ENCODE measurements at places on chromosomes 12 and 14.

DNA sequence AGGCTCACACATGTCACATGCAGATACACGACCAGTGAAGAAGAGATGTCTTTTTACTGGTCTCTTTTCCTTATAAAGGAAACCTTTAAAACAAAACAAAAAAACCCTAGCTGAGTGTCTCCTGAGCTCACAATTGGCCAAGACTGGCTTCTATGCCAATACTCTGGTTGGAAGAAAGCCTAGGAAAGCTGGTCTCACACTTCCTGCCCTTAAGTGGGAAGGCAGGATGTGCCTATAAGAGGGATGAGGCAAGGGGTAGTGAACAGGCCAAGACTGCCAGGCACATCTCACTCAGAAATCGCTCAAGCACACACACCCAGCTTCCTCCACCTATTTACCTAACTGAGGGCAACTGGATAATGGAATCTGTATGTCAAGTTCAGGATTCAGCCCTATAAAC is 50.0 kb downstream of the SOCS2 start:
- no peak for DNase-seq

- no peak for DNase-seq
Measured at GRCh38 chr12:124625867-124626675, 58.7 kb upstream of the NCOR2 start.

GRCh38 chr12:107558141-107558815 is 127.3 kb upstream of the PWP1 start:
- no peak for DNase-seq

DNA sequence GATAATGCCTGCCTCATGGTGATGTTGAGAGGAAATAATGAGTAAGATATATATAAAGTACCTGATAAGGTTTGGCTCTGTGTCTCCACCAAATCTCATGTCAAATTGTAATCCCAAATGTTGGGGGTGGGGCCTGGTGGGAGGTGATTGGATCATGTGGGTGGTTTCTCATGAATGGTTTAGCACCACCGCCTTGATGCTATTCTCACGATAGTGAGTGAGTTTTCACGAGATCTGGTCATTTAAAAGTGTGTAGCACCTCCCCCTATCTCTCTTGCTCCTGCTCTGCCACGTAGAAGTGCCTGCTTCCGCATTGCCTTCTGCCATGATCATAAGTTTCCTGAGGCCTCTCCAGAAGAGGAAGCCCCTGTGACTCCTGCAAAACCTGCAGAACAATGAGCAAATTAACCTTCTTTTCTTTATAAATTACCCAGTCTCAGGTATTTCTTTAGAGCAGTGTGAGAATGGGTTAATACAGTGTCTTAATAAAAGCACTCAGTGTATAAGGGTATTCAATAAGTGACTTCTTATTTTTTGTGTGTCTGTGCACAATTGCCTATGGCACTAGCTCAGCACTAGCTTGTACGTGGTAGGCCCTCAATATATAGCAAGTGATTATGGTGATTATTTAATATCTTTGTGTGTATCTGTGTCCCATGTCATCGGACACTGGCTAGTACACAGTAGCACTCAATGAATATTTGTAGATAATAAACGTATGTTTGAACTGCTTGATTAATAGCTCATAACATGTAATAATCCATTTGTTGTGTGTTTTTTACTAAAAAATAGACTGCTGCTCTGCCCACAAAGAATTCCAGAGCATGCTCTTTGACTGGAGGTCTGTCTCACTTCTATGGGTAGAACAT is 138.1 kb upstream of the LMNTD1 start:
- no peak for DNase-seq

- DNase-seq: no peak
Measured at GRCh38 chr14:71583194-71583593, 349.0 kb upstream of the RGS6 start.

GRCh38 chr12:80242321-80242720 is 143.0 kb downstream of the OTOGL start:
- no peak for DNase-seq

DNA sequence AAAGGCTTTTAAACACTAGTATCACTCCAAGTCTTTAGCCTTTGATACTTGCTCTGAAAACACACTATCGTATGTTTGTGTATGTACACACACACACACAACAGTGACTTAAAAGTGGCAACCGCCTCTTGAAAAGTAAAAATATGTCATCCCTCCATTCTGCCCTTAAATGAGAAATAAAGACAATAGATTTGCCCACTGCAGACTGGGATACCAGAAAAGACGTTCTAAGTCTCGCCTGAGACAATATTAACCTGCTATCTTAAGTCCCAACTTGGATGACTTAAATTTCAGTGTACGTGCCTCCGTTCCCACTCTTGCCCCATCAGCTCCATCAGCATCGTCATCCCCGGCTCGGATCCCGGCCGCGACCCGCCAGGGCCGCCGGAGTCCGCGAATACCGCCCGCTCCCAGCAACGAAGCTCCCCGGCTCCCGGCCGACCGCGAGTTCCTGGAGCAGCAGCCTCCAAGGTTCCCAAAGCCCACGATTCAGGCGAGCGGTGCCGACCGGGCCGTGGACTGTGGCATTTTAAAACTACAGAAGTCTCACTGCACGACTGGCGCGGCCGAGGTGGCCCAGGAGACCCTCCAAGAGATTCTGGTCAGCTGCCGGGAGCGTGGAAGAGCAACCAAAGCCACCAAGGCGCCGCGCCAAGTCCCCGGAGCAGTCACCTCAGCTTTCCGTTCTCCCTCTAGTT is 2.8 kb upstream of the ARID2 start:
- peak; percentile 23 for DNase-seq

- DNase-seq: no peak
Measured at GRCh38 chr12:6465467-6466183, 4.9 kb downstream of the VAMP1 start.

DNA sequence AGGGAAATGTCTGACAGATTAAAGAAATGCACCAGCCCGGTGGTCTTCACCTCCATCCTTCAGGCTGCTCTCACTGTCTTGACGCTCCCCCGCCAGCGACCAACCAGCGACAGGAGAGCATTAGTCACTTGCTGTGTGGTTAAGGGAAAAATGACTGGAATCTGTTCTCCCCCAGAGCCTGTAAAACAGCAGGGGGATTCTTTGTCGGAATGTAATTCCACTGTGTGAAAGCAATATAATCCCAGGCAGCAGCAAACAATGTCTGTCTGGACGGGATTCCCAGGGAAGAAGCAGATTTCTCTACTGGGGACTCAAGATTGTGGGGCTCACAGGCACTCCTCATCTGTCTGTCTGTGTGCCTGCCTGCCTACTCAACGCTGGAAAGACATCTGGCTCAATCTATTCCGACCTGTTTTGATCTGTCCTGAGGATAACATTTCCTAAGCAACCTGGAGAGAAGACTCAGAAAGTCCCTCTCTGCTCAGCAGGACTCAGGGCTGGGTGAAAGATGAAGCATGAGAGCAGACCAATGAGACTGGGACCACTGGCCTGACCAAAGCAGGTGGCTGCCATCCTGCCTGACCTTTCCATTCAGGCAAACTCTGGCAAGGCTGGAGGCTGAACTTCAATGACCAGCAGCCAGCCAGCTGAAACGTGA is 54.6 kb downstream of the NUAK1 start:
- DNase-seq: no peak

- DNase-seq: no peak
Measured at GRCh38 chr12:121397521-121397920, 2.4 kb upstream of the RNF34 start.

DNA sequence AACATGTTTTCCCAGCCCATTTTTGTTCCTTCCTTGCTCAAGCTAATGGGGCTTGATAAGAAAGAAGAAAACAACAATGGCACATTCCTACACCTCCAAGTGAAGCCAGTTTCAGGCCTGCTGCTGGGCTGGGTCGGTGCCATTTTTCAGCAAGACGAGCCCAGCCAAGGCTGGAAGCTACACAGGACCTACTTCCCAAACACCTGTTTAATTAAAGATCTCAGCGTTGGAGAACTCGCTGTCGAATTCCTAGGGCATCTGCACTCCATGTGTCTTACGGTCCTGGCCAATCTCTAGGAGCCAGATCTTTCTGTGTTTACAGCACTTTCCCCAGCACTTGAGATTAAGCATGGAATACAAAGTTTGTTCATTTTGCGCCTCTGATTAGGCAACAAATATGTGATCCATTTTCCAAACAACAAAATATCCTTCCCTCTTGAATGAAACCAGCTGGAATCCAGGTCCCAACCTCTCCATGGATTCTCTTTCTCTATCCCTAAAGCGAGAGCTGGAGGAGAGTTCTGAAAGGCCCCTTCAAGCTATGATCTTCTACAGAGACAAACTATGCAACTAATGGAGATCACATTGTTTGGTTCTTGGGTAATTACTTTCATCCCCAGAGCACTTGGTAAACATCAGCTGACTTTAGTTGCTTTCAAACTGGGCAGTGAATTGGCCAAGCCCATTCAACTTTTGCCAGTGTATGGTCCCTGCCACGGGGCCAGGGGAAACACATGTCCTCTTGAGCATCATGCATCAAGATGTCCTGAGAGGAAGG is 34.3 kb upstream of the TC2N start:
- no peak for DNase-seq
